ENCODE measurements at places on chromosomes 4 and X.

DNA sequence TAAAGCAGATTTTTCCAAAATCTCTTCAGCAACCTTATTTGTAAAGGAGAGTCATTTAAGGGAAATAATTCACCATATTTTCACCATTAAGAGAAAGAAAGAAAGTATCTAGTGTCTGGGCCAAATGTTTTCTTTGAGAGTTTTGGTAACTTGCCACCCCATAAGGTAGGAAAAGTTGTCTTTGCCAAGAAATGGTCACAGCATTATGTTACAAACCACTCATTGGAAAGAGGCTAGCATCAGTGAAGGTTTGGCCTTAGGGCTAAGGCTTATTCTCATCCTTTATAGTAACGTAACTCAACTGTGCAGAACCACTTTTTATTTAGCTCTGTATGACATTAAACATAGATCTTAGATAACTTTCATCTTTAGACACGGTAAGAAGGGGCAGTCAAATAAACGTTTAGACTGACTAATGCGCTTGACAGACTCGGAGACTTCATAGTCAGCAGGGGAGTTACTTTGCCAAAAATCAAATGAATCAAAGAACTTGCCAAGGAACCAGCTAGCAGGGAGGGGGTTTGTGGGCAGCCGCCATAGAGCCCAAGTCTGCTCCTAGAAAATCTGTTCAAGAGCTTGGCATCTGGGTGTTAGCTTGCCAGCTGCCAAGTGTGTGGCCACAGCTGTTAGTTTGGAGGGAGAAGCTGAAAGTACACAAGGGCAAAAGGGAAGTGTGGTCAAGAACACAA lies 182.8 kb upstream of the GRID2 start:
- DNase-seq = no peak

DNA sequence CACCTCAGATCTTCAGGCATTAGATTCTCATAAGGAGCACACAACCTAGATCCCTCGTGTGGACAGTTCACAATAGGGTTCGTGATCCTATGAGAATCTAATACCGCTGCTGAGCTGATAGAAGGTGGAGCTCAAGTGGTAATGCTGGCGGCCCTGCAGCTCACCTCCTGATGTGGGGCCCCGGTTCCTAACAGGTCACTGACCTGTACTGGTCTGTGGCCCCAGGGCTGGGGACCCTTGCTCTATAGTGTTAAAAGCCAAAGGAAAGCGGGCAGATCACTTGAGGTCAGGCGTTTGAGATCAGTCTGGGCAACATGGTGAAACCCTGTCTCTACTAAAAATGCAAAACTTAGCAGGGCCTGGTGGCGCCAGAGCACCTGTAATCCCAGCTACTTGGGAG lies 1047.0 kb upstream of the FTHL17 start:
- DNase-seq = no peak

GRCh38 chrX:18674417-18674787 lies 2.5 kb upstream of the RS1 start:
- DNase-seq = peak; percentile 58

- no peak for DNase-seq
Observed at GRCh38 chr4:96602661-96603060, 762.8 kb downstream of the PDHA2 start.

- no peak for DNase-seq
Observed at GRCh38 chr4:74968456-74969164, 35.7 kb downstream of the PARM1 start.

DNA sequence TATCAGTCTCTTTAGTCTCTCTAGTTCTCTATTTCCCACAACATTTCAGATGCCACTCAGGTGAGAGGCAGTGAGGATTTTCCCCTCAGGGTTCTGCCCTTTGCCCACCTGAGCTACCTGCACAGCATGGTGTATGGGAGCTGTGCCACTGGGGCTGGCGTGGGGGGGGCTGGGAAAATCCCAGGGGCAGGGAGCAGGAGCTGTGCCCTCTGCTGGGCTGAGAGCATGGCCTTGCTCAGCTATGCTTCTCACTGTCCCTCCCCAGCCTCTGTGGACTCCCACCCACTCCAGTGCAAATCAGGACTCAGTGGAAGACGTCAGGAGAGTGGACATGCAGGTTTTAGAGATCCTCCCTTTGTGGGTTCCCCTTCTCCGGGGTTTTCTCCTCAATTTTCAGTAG lies 57.2 kb downstream of the TRMT44 start:
- DNase-seq = no peak

GRCh38 chr4:48173056-48173991 lies 39.3 kb upstream of the TXK start:
- no peak for DNase-seq

GRCh38 chr4:104531390-104531789 lies 36.7 kb upstream of the CXXC4 start:
- no peak for DNase-seq

DNA sequence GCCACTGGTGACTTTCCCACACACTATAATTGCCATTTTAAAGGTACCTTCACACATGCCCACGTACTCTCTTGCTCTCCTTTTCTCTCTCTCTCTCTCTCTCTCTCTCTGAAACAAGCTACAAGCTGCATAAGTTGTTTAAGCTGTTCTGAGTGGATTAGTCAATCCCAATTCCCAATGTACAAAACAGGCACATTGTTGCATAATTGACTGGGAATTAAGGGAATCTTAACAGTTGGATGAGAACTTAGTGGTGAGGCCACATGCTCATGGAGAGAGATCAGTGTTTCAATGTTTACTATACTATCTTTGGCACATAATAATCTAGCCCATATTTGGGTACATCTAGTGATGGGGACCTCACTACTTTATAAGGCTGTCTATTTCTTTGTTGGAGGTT lies 123.3 kb downstream of the ARHGEF9 start:
- DNase-seq = no peak

GRCh38 chr4:98151145-98151924 lies 8.1 kb upstream of the STPG2 start:
- DNase-seq = no peak

DNA sequence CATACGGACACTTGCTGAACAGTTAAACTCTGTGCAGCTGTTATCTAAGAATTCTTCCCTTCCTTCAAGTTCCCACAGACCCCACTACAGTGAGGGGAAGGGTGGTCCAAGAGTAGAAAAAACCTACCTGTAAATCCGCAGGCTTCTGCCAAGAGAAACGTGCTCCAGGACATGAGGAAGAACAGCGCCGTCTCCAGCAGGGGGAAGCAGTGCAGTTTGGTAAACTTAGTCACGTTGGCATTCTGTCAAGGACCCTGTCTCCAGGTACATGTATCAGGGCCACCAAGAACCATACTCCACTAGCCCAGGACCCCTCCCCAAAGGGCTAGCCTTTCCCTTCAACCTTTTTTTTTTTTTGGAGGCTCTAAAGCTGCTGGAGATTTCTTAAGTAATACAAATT lies 79.9 kb downstream of the CHST7 start:
- no peak for DNase-seq

DNA sequence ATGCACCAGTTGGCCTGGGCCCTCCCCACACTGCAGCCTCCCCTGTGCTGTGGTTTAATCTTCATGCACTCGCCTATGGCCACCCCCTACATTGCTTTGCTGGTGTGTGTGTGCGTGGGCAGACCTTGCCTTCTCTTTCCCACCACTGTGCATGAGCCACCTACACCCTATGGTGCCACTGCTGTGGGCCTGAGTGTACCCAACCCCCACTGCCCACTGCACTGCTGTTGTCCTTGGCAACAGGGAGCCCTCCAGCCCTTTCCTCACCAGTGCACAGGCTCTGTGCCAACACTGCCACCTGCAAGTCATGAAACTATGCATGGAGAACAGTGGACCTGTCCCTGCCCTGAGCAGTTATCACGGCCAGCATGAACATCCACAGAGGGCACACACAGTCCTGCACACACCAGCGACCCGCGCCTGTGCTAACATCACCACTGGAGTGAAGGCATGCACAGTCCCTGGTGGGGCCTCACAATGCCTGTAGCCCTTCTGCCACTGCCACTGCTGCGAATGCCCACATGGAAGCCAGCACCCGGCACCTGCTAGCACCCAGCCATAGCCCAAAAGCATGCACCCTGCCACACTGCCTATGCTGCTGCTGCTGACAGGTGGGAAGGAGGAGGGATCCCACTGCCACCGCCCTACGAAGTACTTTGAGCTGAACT lies 237.8 kb upstream of the ARSJ start:
- no peak for DNase-seq

DNA sequence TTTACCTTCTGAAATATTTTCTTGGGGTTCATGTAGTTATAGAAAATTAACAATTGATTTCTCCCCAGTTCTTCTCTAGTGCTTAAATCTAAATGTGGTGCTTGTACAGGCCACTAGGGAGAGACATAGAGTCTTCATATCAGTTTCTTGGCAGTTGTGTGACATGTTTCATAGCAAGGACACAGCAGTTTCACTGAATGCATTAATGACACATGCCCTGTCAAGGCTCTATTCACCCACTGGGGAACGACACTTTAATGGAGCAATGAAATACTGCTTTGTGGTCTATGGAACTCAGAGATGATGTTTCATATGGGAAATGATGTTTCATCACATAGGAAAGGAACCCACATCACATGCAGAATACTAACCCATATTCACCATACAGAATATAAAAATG lies 2.8 kb downstream of the VEGFC start:
- DNase-seq = no peak

GRCh38 chr4:89001647-89002445 lies 55.1 kb downstream of the FAM13A start:
- no peak for DNase-seq

- DNase-seq = no peak
Observed at GRCh38 chr4:26780539-26780938, 80.1 kb upstream of the STIM2 start.

- no peak for DNase-seq
Observed at GRCh38 chr4:14343961-14344360, 658.3 kb upstream of the CPEB2 start.

DNA sequence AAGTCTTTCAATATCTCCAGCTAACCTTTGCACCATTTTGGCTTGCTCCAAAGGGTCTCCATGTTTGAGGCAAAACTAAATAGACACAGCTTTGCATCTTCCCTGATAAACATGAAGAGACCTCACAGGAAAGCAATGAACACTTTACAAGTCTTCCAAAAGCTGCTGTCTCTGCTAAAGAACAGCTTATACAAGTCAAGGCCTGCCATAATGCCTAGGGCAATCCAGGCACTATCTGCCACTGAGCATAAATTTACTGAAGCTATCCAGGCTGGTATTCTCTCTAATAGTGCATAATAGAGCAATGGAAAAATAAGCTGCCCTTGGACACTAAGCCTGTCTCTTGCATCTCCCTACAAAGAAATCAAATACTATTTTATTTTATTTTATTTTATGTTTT lies 60.1 kb upstream of the S100G start:
- no peak for DNase-seq

DNA sequence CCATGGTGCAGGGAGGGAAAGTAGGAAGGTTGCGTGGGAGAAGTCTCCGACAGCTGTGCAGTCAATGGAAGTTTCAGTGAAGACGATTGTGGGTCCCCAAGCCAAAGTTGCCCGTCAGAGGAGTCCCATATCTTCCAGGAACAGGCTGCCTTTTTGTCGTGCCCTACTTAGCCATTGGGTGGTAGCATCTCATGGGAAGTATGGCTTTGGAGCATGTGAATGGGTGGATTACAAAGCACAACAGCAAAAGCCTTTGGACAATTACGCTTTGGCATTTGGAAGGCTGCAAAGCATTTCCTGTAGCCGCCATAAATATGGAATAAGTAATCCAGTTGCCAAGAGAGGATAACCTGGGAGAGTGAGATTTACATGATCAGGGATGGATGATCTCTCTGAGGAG lies 300.7 kb upstream of the BOD1L1 start:
- DNase-seq = no peak

GRCh38 chr4:140863197-140863596 lies 107.0 kb upstream of the TBC1D9 start:
- no peak for DNase-seq

DNA sequence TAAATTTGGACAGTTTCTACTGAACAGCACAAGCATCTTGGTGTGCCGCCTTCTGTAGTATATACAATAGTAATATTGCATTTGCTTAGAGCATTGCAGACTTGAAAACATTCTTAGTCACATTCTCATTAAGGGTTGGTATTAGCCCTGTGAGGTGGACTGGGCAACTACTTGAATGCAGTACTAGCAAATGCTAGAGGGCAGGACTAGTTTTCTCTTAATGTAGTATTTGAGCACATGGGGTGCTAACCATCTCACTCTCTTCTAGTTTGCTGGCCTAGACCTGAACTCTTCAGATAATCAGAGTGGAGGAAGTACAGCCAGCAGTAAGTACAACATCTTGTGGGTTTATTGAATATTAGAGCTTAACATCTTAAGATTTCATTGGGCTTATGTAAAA lies 3.2 kb downstream of the DDX3X start:
- DNase-seq = no peak

DNA sequence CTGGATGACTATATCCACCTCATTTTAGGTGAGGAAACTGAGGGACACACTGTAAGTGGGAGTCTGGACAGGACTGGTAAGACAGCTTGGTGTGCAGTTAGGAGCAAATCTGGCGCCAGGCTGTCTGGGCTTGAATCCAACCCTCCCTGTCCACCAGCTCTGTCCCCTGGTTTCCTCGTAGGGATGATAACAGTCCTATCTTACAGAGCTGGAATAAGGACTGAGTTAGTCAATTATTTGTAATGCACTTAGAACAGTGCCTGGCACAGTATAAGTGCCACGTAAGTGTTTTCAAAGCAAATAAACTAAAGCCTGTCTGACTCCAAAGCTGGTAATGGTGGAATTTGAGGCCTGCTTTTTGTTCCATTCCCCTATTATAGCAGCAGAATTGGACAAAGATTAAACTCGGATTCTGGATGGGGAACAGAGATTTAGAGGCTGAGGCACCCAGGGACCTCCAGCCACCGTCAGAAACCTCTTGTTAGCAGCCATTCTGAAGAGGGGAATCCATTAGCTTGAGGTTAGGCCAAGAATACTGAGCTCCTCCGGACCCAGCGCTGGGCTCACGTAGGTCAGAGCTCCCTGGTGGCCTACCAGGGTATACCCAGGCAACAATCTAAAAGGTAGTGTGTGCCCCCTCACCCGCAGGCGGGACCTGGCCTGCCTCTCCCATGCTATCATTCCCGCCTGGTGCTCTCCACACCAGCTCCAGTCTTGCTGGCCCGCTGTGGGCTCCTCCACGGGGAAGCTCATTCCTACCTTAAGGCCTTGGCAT lies 102.1 kb downstream of the UCHL1 start:
- no peak for DNase-seq

- no peak for DNase-seq
Observed at GRCh38 chr4:66591968-66592367, 921.7 kb upstream of the EPHA5 start.

GRCh38 chr4:168724686-168725411 lies 228.0 kb downstream of the PALLD start:
- DNase-seq = no peak

DNA sequence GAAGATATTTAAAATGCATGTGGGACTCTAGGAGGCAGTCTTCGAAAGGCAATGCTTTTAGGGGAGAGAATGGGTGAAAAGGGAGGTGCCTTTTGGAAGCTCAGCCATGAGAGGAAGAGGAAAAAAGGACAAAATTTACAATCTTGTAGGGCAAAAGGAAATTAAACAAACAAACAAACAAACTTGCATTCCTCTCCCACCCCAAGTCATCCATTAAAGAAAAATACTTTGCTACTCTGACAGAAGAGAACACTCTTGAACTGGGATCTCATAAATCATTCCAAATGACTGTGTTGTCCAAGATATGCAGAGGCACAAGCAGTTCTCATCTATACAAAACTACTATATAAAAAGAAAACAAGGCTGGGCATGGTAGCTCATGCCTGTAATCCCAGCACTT lies 46.7 kb downstream of the HELQ start:
- DNase-seq = no peak

- DNase-seq = no peak
Observed at GRCh38 chr4:115780835-115781234, 667.4 kb upstream of the NDST4 start.

- DNase-seq = no peak
Observed at GRCh38 chrX:153601511-153602110, 2.7 kb upstream of the CCNQ start.

GRCh38 chr4:6692806-6693205 lies 872 bp upstream of the S100P start:
- DNase-seq = no peak
